ENCODE measurements at places on chromosomes 3 and 15.

GRCh38 chr15:67076147-67076843, 10.9 kb downstream of the SMAD3 start:
- no peaks in the 10 kb centered on the region for H3K27me3 ChIP-seq
- no peak for DNase-seq
- H3K27ac ChIP-seq: peak overlapping the region; percentile 68
- peaks cover 21% of the 10 kb centered on the region for H3K36me3 ChIP-seq
- H3K4me1 ChIP-seq: peaks cover 24% of the 10 kb centered on the region

- H3K27me3 ChIP-seq: no peaks in the 10 kb centered on the region
- H3K36me3 ChIP-seq: no peaks in the 10 kb centered on the region
- no peak overlapping the region for H3K27ac ChIP-seq
- no peak for DNase-seq
These were observed 382.9 kb downstream of the GABRG3 start for GRCh38 chr15:27353856-27354255.

DNA sequence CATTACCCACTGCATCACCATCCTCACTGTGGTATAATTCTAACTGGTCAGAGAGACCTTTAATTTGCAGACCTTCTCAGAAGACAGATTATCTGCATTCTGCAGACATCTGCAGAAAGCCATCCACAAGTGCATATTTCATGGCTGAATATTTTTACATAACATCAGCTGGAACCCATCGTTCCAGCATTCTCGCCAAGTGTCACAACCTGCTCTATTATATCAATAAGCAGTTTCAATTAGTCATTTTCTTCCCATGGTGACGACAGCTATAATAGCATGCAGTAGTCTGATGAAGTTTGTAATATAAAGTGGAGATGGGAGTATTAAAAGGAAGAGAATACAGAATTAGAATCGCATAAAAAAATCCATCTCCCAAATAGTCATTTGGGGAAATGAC, 334.7 kb downstream of the FHIT start:
- no peaks in the 10 kb centered on the region for H3K36me3 ChIP-seq
- H3K4me1 ChIP-seq: peaks cover 5% of the 10 kb centered on the region
- DNase-seq: no peak
- H3K27ac ChIP-seq: no peak overlapping the region
- no peaks in the 10 kb centered on the region for H3K27me3 ChIP-seq

- H3K27ac ChIP-seq: no peak overlapping the region
- no peaks in the 10 kb centered on the region for H3K4me1 ChIP-seq
- H3K36me3 ChIP-seq: no peaks in the 10 kb centered on the region
- no peaks in the 10 kb centered on the region for H3K27me3 ChIP-seq
These were observed 181.0 kb downstream of the ZBBX start for GRCh38 chr3:167198949-167199600.

GRCh38 chr3:87801409-87801808, 257.4 kb downstream of the CGGBP1 start:
- H3K36me3 ChIP-seq: no peaks in the 10 kb centered on the region
- no peak overlapping the region for H3K27ac ChIP-seq
- DNase-seq: no peak
- H3K4me1 ChIP-seq: no peaks in the 10 kb centered on the region
- H3K4me3 ChIP-seq: no peak overlapping the region

DNA sequence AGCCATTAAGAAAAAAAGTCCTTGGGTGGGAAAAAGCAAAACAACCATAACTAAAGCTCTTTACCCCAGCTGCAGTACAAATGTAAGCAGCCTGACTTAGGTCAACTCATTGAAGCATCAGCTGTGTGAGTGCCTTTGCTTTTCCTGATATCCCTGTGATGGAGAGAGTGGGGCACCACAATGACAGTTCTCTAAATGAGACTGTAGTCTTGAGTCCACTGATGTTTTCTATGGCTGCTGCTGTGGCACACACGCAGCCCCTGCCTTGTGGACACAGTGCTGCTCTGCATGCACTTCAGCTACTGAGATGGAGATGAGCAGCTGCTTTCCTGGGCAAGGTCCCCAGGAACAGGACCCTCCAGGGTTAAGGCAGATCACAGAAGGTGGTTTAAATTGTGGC, 173.2 kb downstream of the KCNAB1 start:
- no peak overlapping the region for H3K4me3 ChIP-seq
- H3K27ac ChIP-seq: no peak overlapping the region
- H3K4me1 ChIP-seq: peaks cover 4% of the 10 kb centered on the region
- peaks cover 8% of the 10 kb centered on the region for H3K27me3 ChIP-seq
- no peak for DNase-seq

GRCh38 chr15:85587707-85588411, 206.9 kb downstream of the KLHL25 start:
- H3K27me3 ChIP-seq: no peaks in the 10 kb centered on the region
- H3K4me1 ChIP-seq: peaks cover 100% of the 10 kb centered on the region
- H3K4me3 ChIP-seq: no peak overlapping the region

DNA sequence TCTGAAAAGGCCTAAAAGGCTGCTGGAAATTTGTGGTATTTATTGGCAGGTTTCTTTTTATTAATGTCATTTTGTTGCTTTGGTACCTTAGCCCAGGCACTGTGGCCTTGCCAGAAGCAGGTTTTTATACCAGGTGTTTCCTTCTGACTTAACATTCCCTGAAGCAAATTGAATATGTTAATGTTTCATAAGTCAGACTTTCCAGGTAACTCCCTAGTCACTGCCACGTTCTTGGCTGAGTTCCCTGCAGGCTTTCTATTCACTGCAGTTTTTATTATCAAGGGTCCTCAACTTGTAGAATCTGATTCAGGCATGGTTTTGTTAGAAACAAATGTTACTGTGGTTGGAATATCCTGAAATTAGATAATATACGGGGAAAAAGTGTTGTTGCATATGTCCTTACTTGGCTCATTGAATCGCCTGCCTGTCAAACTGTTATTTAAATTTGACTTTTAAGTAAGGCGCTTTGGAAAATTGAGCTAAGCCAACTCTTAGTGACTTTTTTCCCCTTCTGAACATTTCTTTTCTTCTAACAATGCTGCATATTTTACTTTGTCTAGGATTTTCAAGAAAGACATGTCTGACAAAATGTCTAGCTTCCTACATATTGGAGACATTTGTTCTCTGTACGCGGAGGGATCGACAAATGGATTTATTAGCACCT, 22.9 kb downstream of the ITPR1 start:
- H3K4me1 ChIP-seq: peaks cover 2% of the 10 kb centered on the region
- DNase-seq: no peak
- H3K27me3 ChIP-seq: no peaks in the 10 kb centered on the region
- H3K27ac ChIP-seq: no peak overlapping the region

GRCh38 chr3:128841926-128842920, 37.2 kb upstream of the ACAD9 start:
- no peak for DNase-seq
- no peaks in the 10 kb centered on the region for H3K27me3 ChIP-seq
- H3K4me3 ChIP-seq: no peak overlapping the region
- no peaks in the 10 kb centered on the region for H3K36me3 ChIP-seq

DNA sequence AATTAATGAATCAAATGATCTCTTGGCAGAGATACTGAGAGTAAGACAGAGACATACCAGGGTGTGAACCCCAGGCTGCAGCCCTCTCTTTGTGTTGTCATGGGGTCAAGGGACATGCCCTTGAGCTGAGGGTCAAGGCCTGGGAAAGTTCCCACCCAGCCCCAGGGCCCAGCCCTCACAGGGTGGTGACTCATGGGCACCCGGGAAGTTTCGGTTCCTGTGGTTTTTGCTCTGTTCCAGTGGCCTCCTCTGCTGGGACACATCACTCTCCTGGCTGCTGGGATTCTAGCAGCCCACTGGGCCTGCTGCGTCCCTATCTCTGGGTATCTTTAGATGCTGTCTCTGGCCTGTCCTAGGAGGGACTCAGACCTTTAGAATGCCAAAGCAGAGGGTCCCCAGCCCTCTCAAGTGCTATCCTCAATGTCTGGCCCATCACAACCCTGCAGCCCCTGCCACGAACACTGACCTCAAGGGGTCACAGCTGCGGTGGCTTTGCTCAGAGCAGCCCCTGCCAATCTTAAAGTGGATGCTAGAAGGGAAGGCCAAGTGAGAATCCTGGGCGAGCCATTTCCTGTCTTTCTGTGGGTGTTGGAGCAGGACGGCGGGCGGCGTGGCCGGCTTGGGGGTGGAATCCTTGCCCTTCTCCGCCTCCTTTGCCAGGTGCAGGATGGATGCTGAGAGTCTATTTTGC, 148.4 kb upstream of the TLE3 start:
- no peak overlapping the region for H3K4me3 ChIP-seq
- no peak overlapping the region for H3K27ac ChIP-seq
- H3K4me1 ChIP-seq: peaks cover 17% of the 10 kb centered on the region
- no peaks in the 10 kb centered on the region for H3K27me3 ChIP-seq
- no peak for DNase-seq

DNA sequence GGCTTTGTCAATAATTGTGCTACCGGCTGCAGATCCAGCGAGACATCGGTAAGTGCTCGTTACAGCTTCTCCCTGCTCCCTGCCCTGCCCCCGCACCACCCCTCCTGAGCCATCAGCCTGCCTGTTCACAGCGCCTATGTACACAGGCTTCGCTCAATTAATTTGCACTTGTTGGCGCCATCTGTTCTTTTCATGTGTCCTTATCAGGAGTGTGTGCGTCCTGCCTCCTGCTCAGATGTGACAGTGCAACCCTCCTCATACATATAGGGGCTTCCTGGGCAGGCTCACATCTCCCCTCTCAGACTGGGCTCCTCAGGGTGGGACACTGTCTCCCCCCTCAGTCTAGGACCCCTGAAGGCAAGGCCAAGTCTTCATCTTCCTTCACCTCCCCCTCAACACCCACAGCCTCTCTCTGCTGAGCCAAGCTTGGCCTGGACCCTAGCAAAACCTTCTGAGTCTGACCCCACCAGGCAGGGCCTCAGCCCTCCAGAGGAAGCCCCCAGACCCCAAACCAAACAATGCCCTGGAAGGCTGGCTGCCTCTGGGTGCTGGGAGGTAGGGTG, 54.9 kb downstream of the CYP11A1 start:
- H3K4me3 ChIP-seq: no peak overlapping the region
- no peak overlapping the region for H3K27ac ChIP-seq
- DNase-seq: no peak
- H3K4me1 ChIP-seq: no peaks in the 10 kb centered on the region
- H3K27me3 ChIP-seq: no peaks in the 10 kb centered on the region
- no peaks in the 10 kb centered on the region for H3K36me3 ChIP-seq

GRCh38 chr3:126926684-126927400, 56.1 kb upstream of the PLXNA1 start:
- no peak overlapping the region for H3K4me3 ChIP-seq
- peaks cover 24% of the 10 kb centered on the region for H3K4me1 ChIP-seq
- no peaks in the 10 kb centered on the region for H3K27me3 ChIP-seq
- DNase-seq: no peak
- H3K27ac ChIP-seq: peak overlapping the region; percentile 70
- H3K36me3 ChIP-seq: no peaks in the 10 kb centered on the region

GRCh38 chr3:50303013-50303815, at the start of gene HYAL1:
TSS of gene HYAL1 (minus strand) at chr3:50303574. CDS start at chr3:50302956, 618 bp downstream.
- peaks cover 30% of the 10 kb centered on the region for H3K4me1 ChIP-seq
- no peak within 1 kb of the TSS for H3K4me3 ChIP-seq
- H3K27me3 ChIP-seq: no peaks in the 10 kb centered on the region
- DNase-seq: no peak
- H3K36me3 ChIP-seq: no peaks in the 10 kb centered on the region

GRCh38 chr15:78437107-78437761, 782 bp upstream of the IREB2 start:
- no peak for DNase-seq
- peaks cover 24% of the 10 kb centered on the region for H3K36me3 ChIP-seq
- peak overlapping the region; percentile 83 for H3K4me3 ChIP-seq

DNA sequence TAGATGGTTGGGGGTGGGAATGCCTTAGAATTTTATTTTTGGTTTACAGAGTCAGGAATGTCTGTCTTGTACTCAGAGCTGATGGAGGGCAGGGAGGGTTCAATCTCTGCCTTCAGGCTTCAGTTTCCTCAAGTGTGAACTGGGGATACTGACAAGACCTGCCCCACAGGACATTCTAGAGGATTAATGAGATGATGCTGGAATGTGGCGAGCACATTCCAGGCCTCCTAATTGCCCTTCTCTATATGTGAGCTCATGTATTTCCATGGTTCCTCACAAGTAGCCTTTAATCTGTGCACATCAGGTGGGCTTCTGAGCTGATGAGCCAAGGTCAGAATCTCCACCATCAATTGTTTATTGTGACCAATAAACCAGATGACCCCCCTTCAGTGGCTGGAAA, 90.4 kb downstream of the CACNA2D3 start:
- H3K4me3 ChIP-seq: no peak overlapping the region
- no peaks in the 10 kb centered on the region for H3K36me3 ChIP-seq
- DNase-seq: no peak
- H3K27ac ChIP-seq: no peak overlapping the region
- no peaks in the 10 kb centered on the region for H3K27me3 ChIP-seq
